ENCODE measurements at places on chromosomes 12 and 14.

GRCh38 chr14:24715239-24715638 lies 81.2 kb upstream of the GZMB start:
- DNase-seq, result no peak

- DNase-seq, result peak; percentile 91
These were observed 172.2 kb upstream of the GZMB start for GRCh38 chr14:24806061-24806678.

DNA sequence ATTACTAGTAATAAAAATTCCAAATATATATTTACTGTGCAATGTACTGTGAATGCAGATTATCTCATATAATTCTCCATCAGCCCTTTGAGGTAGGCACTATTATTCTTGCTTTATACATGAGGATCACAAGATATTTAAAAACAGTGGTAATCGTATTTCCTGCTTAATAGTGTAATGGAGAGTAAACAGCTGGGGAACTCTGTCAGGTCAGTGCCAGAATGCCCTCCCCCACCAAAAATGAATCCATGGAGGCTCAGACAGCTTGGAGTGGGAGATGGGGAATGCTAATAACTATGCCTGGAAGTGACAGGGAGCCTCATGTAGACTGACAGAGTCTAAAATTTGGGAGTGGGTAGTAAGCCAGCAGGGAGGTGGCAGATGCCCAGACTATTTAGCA lies 153.6 kb downstream of the PAH start:
- DNase-seq, result no peak

DNA sequence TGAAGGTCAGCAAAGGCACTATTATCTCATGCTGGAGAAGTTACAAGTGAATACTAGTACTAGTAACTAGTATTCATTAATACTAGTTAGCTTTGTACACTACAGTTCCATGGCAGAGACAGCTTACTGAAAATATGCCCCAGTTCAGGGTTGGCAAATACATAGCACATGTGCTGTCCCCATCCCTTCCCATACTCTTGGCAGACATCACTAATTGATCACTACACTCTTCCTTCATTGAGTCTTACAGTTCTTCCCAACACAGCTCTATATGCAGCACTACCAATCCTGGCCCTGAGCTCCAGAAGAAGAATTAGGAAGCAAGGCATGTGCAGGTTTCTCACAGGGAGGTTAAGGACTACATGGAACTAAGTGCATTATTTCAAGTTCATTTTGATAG lies 168.3 kb upstream of the EEA1 start:
- no peak for DNase-seq

GRCh38 chr14:85224241-85224640 lies 305.7 kb upstream of the FLRT2 start:
- no peak for DNase-seq

- DNase-seq, result peak; percentile 58
These were observed 164.8 kb downstream of the ZFP36L1 start for GRCh38 chr14:68627868-68628604.

DNA sequence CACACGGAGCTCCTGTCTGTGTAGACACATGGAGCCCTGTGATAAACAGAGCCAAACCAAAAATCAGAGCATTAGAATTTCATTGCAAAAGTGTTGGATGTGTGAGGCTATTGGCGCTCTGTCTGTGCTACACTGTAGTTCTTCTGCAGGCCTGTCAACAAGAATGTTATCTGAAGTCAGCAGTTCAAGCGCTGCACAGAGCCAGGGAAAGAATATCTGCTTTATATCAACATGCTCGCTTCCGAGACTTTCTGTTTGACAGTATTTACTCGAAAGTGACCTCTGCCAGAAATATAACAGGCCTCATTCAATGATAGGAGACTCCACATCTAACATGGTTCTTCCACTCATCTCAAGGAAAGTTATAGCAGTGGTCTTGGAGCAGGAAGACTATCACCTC lies 118.3 kb downstream of the CCER1 start:
- DNase-seq, result no peak

DNA sequence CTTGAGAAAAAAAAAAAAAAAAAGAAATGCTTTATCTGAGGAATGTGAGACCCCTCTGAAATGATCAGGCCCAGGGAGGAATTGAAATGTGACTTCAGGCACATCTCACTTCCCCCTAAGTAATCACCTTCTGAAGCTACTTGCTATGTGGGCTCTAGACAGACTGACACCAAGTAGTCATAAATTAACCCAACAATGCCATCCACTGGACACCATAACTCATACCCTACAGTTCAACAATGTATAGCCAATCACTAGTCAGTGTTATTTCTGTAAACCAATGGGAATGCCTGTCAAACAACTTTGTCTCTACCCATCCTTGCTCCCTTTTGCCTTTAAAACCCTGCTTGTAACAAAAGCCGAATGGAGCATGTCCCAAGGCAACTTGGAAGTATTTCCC lies 182.7 kb upstream of the TMPO start:
- no peak for DNase-seq

DNA sequence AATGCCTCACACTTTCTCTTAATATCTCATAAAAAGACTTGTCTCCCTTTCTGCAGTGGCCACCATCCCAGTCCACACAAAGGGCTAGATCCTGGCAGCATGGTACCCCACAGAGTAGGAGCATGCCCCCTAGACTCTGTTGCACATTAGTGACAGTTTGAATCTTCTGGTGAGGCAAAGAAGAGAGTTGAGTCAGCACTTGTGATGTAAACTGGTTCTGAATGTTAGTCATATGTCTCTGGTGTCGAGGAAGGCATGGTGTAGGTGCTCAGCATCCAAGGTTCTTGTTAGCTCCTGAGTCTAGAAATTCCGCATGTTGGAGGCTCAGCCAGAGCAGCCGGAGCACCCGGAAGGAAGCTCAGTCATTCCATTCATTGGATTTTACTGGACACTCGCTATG lies 9.8 kb downstream of the TTC9 start:
- DNase-seq, result no peak

Data from left colon (tissue), 2 donors.